ENCODE measurements at places on chromosomes 13 and 19. TPM values are rescaled to one million over a fixed set of nuclear protein-coding genes. Genes with fewer than 3 reads are reported as not detected.

- no peak overlapping the region for H3K27ac ChIP-seq
- no peak for DNase-seq
Measured at GRCh38 chr13:94534166-94534565, 54.7 kb upstream of the DCT start.

GRCh38 chr19:6393983-6394412 is 1.0 kb upstream of the GTF2F1 start:
- DNase-seq, result no peak
- peaks cover 24% of the 10 kb centered on the region for H3K4me1 ChIP-seq
- peaks cover 21% of the 10 kb centered on the region for H3K36me3 ChIP-seq
- H3K27ac ChIP-seq, result peak overlapping the region; percentile 98

DNA sequence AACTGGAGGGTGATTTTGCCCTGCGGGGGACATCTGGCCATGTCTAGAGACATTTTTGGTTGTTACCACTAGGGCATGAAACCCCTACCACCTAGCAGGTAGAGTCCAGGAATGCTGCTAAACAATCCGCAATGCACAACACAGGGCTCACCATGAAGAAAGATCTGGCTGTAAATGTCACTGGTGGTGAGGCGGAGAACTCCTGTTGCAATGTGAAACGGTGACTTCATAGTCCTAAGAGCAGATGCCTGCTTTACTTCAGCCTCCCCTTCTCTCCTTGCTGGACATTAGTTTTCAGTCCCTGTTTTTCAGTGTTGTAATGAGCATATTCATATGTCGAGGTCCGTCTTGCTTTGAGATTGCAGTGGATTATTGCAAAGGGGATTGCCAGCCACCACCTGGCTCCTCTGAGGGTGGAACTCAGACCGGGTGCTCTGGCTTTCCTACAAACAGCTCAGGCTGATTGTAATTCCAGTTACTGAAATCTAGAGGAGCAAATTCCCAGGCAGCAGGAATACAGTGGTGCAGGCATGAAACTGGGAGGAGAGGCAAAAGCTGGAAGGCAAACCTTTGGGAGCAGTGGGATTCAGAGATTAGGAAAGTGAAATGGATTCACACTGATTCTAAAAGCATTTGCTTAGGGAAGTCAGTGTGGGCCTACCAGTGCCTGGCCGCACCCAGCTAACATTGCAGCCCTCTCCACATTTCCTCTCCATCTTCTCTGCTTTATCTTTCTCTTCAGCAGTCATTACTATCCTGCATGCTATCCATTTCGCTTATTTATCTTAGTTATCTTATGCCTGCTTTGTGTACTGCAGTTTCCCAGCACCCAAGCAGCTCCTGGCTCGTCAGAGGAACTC is 76.1 kb upstream of the PCDH8 start:
- H3K27me3 ChIP-seq, result peaks cover 66% of the 10 kb centered on the region
- H3K27ac ChIP-seq, result peak overlapping the region; percentile 64
- H3K4me1 ChIP-seq, result no peaks in the 10 kb centered on the region
- H3K36me3 ChIP-seq, result no peaks in the 10 kb centered on the region
- no peak overlapping the region for H3K4me3 ChIP-seq

KIR3DL2 gene
- total RNA-seq, result not detected

INSR gene
- 85.3 TPM for total RNA-seq

BRCA2 gene
- 0.38 TPM for total RNA-seq
